ENCODE measurements at places on chromosomes 1 and 21. TPM values are rescaled to one million over a fixed set of nuclear protein-coding genes. Genes with fewer than 3 reads are reported as not detected.

The PPIE gene
- 41.8 TPM for total RNA-seq

The SHCBP1L gene
- not detected for total RNA-seq

The AADACL3 gene
- total RNA-seq: not detected

The DAP3 gene
- 80.0 TPM for total RNA-seq

Data from bronchus fibroblast of lung (primary cell).